ENCODE measurements at places on chromosomes 6 and 20.

GRCh38 chr20:17850684-17851026 is 117.9 kb downstream of the SNX5 start:
- DNase-seq: no peak

- DNase-seq: peak; percentile 15
These were observed 5.5 kb downstream of the ELMO2 start for GRCh38 chr20:46400828-46401477.

GRCh38 chr6:125781314-125781868 is 9.4 kb upstream of the NCOA7 start:
- no peak for DNase-seq

- no peak for DNase-seq
These were observed 7.2 kb upstream of the PCIF1 start for GRCh38 chr20:45927071-45927878.

- DNase-seq: no peak
These were observed 619.2 kb downstream of the C6orf118 start for GRCh38 chr6:164690241-164690640.

DNA sequence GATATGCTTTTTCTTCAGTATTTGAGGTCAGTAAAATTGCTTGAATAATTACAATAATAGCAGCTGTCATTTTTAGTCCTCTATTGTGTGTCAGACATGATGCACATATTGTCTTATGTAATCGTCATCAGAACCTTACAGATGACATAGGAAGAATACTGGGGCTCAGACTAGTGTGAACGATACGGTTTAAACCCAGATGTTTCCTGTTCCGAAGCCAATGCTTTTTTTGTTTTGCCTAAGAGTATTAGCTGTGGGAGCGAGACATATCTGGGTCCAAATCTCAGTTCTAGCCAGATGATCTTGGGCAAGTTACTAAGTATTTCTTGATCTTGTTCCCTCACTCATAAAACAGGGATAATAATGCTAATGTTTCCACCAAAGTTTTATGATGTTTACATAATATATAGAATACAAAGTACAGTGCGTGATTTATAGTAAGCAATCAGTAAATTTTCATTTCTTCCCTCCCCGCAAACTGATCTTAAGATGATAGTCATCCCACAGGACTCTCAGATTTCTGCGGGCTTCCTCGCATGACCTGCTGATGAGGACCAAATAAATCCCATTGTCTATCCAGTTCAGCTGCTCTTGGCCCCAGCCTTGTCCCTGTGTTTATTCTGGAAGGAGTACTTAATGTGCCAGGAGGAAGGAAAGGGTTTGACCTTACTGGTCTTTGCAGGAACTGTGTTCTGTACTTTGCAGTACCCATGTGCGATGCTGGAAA is 98.2 kb downstream of the CAP2 start:
- DNase-seq: no peak

DNA sequence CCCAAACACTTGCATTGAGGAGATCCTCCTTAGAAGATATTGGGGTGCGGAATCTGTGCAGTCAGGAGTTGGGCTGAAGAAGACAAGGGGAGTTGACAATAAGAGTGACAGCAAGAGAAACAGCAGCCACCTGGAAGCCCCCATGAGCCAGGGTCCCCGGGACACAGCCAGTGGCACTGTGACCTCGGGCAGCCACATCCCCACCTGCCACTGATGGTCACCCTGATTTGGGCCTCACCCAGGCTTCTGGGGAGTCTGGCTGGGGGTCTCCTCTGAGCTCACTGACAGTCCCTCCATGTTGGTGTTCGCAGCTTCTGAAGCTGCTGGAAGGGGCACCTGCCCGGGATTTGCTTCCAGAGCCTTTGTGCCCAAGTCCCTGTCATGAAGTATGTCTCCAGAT is 123.5 kb downstream of the TTLL2 start:
- DNase-seq: no peak

DNA sequence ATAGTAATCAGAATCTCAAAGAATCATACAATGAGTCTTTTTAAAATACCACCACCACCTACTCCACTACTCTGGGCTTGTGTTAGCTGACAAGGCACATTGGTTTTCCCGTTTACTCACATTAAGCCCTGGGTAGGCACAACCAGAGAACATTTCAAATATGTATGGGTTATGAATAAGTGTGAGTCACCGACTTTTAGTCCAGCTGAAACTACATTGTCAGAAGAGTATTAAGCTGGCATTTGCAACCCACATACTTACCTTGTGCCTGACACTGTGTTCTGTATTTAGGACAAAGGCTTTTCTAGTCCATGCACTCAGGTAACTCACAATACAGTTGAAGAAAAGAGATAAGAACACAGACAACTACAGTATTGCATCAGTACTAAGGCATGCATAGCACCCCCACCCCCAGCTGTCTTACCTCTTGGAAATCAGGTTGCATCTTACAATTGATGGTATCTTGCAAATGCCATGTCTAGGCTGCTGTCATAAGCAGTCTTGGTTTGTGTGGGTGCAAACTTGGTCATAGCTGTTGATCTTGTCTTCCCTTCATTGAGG is 40.3 kb upstream of the AHI1 start:
- no peak for DNase-seq

DNA sequence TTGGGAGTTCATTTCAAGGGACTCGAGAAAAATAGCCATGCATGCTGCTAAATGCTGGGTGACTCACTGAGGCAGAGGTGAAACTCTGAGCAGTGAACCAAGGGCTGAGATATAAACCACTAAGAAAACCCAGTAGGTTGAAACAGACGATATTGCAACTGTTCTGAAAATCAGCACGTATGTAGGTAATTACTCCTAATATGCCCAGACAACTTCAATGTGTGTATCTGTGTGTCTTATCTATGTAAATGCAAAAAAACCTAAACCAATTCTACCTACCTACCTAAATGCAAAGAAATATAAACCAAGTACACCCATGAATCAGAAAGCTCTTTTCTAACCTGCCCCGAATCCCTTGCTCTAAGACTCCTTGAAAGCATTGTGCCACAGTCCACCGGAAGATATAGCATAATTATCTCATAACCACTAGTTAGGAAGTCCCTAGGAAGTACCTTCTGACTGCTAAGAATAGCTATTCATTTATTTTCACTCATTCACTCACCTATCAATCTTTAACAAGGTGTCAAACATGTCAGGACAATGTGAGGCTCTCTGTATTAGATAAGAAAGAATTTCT is 458.7 kb upstream of the RUNX2 start:
- no peak for DNase-seq

DNA sequence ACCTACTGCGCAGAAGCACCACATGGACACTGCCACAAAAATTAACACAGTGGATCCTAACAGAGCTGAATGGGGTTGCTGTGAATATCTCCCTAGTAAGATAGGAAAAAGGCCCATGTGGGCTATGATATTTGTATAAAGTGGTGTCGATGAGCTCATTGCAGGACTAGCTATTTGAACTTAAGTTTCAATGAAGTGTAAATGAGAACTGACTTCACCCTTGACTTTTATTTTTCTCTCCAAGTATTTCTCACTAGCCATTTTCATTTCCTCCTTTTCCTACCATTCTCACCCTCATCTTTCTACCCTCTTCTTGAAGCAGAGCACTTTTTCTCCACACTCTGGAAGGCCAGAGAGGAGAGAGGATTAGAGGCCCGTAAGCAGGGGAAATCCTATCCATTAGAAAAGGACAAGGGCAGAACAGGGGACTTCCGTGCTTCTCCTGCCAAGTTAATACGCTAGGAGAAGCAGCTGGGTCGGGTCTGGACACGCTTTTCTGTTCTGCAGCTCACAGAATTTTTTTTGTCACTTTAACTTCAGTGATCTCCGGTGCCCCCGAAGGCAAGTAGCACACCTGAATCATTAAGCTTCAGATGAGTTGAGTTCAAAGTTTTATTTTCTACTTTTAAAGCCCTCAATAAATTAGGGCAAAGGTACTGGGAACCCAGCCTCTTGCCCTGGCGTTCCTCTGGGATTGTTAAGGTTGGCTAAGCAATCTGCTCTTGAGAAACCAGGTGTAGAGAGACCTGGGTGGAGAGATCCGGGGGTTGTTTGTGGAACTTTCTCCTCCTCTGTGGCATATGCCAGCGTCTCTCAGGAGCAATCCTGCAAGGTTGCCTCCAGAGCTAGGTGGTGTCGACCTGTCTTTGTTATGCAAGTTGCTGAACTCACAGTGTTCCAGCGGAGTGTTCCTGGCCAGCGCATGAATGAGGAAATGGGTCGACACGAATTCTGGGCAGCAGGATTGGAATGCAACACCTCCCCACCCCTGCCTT is 56.2 kb upstream of the ARID1B start:
- peak; percentile 7 for DNase-seq

GRCh38 chr6:89610149-89610642 is 28.4 kb downstream of the LYRM2 start:
- peak; percentile 77 for DNase-seq

- no peak for DNase-seq
These were observed 51.5 kb upstream of the SMIM29 start for GRCh38 chr6:34300332-34300751.

DNA sequence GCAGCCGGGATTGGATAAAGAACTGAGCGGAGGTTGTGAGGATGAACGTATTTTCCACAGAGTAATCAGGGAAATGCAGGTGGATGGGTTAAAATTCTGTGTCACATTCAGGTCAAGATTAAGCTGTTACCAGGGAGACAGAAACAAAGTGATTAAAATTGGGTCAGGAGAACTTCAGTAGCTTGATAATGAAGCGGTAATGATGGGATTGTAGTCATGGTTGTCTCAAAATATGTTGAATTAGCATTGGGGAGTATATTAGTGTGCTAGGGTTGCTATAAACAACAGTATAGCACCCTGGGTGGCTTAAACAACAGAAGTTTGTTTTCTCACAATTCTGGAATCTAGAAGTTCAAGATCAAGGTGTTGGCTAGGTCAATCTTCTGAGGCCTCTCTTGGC is 155.5 kb downstream of the GJA1 start:
- no peak for DNase-seq

- no peak for DNase-seq
These were observed 12.8 kb upstream of the DSTN start for GRCh38 chr20:17556837-17557674.

- no peak for DNase-seq
These were observed 165.1 kb upstream of the AFDN start for GRCh38 chr6:167661552-167662044.

DNA sequence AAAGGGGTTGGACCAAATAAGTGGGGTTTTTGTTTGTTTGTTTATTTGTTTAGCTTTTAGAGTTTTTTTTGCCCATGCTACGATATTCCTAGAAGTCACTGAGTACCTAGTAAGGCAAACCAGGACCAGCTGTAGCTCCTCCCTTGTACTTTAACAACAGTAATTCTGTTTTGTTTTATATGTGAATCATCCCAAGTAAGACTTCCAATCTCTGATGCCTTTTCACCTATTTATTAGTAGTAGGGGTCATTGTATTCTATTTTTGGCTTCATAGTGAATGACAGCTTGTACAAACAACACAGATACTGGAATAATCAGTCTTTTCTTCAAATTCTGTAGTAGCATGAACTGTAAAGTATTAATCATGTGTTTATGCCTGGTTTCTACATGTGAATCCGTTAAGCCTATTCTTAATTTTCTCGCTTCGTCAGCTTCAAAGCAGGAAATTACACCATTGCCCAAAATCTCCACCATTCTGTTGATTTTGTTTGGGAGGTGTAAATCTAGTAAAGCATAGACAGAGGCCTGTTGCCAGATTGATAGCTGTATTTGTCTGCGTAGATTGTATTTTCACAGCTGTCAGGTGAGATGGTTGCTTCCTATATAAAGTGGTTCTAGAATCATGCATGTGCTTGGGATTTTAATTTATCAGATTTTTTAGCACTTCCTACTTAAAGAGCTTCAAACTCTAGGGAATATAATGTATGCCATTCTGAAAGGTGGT is 151.5 kb upstream of the FLRT3 start:
- DNase-seq: no peak

DNA sequence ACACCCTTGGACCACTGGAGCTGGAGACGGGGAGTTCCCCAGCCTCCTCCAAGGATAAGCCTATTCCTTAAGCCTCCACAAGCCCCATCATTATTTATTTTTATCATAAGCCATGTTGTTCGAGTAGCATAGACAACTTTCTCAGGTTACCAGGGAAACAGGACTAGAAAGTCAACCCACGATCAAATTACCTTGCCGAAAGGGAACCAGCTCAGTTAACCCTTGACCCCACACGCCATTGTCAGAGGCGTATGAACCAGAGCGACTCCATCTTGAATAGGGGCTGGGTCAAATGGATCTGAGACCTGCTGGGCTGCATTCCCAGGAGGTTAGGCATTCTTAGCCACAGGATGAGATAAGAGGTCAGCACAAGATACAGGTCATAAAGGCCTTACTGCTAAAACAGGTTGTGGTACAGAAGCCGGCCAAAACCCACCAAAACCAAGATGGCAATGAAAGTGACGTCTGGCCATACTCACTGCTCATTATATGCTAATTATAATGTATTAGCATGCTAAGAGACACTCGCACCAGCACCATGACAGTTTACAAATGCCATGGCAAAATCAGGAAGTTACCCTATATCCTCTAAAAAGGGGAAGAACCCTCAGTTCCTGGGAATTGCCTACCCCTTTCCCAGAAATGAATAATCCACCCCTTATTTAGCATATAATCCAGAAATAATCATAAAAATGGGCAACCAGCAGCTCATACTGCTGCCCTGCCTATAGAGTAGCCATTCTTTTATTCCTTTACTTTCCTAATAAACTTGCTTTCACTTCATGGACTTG is 22.4 kb downstream of the SYNJ2 start:
- DNase-seq: no peak

- DNase-seq: no peak
These were observed 17.6 kb downstream of the GHRH start for GRCh38 chr20:37243937-37244571.

DNA sequence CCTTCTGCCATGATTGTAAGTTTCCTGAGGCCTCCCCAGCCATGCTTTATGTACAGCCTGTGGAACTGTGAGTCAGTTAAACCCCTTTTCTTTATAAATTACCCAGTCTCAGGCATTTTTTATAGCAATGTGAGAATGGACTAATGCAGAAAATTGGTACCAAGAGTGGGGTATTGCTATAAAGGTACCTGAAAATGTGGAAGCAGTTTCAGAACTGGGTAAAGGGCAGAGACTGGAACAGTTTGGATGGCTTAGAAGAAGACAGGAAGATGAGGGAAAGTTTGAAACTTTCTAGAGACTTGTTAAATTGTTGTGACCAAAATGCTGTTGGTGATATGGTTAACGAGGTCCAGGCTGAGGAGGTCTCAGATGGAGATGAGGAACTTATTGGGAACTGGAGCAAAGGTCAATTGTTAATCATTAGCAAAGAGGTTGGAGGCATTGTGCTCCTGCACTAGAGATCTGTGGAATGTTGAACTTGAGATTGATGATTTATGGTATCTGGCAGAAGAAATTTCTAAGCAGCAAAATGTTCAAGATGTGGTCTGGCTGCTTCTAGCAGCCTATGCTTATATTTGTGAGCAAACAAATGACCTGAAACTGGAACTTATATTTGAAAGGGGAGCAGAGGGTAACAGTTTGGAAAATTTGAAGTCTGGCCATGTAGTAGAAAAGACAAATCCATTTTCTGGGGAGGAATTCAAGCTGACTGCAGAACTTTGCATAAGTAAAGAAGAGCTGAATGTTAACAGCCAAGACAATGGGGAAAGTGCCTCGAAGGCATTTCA is 79.0 kb upstream of the GMDS start:
- DNase-seq: no peak

- DNase-seq: no peak
These were observed 21.7 kb upstream of the RANBP9 start for GRCh38 chr6:13733178-13733887.

- no peak for DNase-seq
These were observed 360.3 kb upstream of the PTCHD4 start for GRCh38 chr6:48471326-48471725.

All from CD4-positive, alpha-beta T cell treated with Interleukin-1 beta for 1 hour (primary cell).